ENCODE measurements at places on chromosomes 7 and 10.

DNA sequence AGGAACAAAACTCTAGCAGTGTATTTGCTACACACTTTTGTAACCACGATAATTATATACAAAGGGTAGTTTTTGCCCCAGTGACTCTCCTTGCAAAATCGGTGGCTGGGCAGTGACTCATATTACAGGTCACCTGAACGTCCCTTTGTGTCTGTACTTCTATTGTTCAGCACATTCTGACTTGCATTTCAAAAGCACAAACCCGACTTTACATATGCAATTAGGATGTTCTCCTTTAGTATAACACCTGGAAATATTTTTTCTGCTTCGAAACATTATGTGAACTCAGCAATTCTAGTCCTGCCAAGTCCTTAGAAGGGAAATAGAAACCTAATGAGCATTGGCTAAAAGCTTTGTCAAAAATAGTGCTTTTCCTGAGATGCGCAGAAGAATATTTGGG lies 6.0 kb downstream of the PRR15 start:
- no peak for DNase-seq

- no peak for DNase-seq
Observed at GRCh38 chr10:120782336-120782735, 68.8 kb upstream of the WDR11 start.

GRCh38 chr7:34438436-34438835 lies 219.6 kb upstream of the NPSR1 start:
- DNase-seq = no peak

DNA sequence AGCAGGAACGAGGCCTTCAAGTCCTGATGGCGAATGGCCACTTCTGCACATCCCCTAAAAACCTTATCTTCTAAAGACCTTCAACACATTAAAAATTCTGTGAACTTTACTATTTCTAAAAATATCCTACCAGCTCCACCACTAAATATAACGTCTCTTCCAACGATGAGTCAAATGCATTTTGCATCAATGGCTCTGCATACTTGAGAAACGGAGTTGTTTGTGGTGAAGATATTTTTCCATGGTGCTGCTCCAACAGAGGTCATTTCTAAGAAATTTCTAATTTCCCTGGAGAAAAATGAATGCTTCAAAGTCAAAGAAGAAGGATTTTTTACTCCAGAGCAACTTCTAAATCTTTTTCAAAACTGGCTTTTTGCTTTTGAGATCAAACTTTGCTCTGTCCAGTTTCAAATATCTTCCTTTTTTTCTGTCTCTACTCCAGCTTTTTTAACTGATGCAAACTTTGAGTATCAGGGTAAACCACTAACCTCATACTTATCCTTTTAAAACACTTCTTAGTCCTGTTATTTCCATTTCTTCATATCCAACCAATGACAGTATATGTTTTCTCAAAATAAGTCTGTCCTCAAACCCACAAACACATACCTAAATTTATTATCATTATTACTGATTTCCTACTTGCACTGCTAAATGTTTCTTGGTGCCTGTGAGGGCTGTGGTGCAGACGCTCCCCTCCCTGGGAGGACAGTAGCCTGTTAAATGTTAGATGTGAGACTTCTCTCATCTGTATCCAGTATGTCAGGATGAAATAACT lies 258.1 kb downstream of the KLF6 start:
- DNase-seq = peak; percentile 67

DNA sequence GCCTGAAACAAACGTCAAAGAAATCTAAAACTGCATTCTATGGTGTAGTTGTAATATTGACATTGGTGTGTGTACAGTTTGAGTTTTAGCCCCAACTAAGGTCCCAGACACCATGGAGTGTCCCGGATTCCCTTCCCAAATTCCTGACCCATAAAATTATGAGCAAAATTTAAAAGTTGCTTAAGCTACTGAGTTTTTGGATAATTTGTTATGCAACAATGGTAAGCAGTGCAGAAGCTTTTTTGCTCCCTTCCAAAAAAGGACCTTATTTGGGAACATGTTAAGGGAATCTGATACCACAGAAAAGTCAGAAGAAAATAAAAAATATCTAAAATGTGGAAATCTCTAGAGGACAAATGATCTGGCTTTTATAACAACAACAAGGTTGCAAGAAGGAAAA lies 63.3 kb upstream of the KMT2E start:
- DNase-seq = no peak

- DNase-seq = peak; percentile 66
Observed at GRCh38 chr10:122342293-122343134, 32.0 kb upstream of the PLEKHA1 start.

DNA sequence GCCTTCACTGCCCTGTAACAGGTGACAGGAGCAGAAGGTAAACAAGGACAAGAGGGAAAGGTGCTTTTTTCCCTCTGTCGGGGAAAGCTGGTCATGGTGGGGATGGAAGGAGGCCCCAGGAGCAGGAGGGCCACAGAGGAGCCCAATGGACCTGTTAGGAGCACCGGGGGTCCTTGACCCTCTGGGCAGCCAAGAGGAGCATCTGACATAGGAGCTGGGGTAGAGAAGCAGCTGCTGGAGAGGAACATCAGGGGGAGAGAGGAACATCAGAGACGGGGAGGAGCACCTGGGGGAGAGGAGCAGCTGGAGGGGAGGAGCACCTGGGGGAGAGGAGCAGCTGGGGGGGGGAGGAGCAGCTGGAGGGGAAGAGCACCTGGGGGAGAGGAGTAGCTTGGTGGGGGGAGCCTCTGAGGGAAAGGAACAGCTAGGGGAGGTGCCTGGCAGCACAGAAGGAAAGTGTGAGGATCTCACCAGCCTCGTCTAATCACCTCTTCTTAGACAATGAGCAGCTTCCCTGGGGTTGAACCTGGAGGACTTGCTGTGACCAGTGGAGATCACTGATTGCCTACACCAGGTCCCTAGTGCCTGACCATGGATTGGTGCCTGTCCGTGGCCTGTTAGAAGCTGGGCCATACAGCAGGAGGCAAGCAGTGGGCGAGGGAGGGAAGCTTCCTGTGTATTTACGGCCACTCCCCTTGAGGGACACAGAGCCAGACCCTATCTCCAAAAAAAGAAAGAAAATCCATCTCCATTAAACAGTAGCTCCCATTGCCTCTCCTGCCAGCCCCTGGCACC lies 37.6 kb downstream of the JAKMIP3 start:
- no peak for DNase-seq

DNA sequence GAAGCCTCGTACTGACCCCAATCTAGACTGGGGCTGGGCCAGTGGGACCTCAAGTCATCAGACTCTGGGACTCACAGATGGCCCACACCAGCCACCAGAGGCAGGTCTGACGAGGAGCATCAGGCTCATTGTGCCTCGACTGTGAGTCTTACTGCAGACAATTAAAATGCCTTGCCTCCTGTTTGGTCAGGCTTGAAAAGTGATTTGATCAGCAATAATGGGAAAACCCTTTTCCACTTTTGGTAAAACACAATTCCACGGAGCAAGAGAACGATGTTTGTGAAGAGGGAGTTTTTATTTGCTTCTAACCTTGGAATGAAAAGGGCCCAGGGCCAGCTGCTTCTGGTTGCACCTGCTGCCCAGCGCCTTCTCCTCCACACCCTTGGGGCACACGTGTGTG lies 43.9 kb downstream of the C10orf143 start:
- DNase-seq = no peak

- no peak for DNase-seq
Observed at GRCh38 chr10:102449321-102450123, 1.8 kb downstream of the C10orf95 start.

DNA sequence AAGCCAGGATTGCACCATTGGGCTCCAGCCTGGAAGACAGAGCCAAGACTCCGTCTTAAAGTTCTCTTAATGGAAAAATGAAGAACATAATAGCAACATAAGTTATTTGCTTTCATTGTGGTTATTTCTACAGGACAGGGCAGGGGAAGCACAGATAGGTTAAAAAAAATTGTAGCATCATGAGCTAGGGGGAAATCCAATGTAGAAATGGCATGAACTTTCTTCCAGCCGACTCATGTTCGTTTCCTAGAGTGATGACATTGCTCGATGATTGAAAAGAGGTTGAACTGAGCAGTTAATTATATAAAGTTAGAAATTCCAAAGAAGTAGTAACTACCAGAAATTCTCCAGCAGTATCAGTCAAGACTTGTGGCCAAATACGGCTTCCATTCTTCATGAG lies 64.9 kb downstream of the DAGLB start:
- DNase-seq = no peak

GRCh38 chr10:124738441-124738840 lies 5.7 kb downstream of the FAM53B start:
- no peak for DNase-seq

Measured in AG08396 (cell line).